ENCODE measurements at places on chromosomes 16 and 17.
A peak's percentile ranks its signal among the peaks of the same experiment; 100 is the strongest.

- DNase-seq = no peak
These were observed 26.0 kb upstream of the MRC2 start for GRCh38 chr17:62601471-62601870.

DNA sequence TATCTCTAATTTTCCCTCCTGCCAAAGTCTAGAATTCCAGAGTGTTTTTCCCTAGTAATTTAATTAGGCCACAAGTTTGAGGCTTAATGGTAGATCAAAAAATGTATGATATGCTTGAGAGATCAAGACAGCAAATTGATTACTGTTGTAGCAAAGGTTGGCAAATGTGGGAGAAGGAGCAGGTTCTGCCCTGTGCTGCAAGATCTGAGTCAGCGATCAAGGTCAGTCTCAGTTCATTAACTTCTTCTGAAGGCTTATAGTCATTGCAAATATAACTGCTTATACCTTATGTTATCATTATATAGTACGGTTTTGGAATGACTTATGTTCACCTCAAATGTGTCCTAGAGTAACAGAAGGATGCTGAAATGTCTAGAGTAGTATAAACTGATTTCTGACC is 231.1 kb upstream of the TBX2 start:
- DNase-seq = no peak

GRCh38 chr17:79500745-79501618 is 109.9 kb downstream of the RBFOX3 start:
- DNase-seq = no peak

- no peak for DNase-seq
These were observed 11.9 kb downstream of the IKZF3 start for GRCh38 chr17:39852239-39852638.

- no peak for DNase-seq
These were observed 25.1 kb downstream of the C16orf54 start for GRCh38 chr16:29720703-29721102.

DNA sequence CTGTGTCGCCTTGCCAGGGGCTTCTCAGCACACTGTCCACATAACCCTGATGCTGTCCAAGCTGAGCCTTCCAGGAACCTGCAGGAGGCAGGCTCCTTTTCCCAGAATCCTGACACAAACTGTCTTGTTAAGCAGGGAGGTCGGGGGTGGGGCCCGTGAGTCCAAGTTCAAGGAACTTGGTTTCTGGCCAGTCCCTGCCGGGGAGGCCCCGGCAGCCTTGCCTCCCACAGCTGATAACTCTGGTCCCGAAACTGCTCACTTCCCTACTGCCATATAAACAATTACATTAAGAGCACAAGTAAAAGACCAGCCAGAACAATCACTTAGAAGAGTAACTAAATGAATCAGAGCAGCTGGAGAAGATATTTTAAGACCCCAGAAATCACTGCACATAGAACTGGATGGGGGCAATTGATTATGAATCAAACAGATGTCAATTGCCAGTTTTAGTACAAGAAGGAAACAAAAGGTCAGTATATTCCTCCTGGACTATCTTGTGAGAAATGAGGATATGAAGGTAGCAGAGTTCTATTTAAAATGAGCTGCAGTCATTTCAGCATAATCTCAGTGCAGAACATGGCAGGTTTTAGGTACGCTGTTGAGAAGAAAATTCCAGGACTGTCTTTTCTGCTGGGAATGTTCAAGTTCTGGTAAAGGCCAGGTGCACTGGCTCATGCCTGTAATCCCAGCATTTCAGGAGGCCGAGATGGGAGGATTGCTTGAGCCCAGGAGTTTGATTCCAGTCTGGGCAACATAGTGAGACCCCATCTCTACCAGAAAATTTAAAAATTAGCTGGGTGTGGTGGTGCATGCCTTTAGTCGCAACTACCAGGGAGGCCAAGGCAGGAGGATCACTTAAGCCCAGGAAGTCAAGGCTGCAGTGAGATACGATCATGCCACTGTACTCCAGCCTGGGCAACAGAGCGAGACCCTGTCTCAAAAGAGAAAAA is 169.8 kb downstream of the PITPNC1 start:
- DNase-seq = peak; percentile 35

DNA sequence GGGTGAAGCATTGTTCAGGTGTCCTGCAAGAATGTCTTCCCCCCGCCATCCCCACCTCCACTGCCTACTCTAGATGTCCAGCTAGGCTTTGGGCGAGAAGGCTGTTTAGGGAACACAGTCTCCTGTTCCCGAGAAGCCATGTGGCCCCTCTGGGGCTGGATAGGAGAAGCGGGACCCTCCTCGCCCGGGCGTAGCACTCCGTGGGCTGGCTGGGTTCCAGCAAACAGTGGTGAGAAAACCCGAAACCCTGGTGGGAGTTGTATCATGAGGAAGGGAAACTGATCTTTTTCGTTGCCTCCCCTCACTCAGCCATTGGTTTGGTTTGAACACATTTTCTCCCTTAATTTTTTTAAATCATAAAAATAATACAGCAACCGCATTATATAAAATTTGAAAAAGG is 56.6 kb downstream of the IRF8 start:
- no peak for DNase-seq

DNA sequence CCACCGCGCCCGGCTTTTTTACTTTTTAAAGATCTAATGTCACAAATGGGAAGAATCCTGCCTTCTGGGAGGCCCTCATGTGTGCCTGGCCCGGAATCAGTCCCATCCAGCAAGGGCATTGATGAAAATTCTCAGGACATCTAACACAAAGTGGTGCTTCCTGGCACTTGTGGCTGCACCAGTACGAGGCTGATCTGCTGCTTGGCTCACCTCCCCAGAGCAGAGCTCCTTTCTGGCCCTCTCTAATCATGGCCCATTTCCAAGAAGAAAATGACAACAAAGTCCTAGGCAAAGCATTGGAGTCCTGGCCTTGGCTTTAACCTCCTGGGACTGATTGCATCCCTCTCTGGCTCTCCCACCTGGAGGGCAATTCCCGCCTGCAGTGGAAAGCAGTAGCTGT is 50.7 kb upstream of the SIAH1 start:
- DNase-seq = no peak

DNA sequence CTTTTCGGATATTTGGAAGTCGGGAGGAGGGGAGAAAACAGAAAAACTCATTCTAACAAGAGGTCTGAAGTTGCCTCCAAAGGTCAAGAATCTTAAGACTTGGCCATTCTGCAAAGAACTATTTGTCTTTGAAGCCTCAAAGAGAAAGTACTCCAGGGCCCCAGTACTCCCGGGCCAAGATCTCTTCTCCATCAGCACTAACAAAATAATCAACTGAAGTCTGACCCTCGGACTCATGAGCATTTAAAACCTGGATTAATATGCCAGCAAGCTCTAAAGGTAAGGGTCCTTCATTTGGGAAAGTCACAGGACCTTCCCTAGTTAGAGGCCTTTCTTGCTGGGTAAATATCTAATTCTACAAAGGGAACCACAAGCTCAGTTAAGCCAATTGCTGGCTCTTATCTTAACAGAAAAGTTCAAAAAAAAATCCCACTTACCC is 4.5 kb downstream of the AXIN2 start:
- no peak for DNase-seq
